Skeletal muscle cell (primary cell): ENCODE measurements at places on chromosomes 2 and 18.

- no peak for DNase-seq
These were observed 33.7 kb downstream of the LANCL1 start for GRCh38 chr2:210442878-210443277.

DNA sequence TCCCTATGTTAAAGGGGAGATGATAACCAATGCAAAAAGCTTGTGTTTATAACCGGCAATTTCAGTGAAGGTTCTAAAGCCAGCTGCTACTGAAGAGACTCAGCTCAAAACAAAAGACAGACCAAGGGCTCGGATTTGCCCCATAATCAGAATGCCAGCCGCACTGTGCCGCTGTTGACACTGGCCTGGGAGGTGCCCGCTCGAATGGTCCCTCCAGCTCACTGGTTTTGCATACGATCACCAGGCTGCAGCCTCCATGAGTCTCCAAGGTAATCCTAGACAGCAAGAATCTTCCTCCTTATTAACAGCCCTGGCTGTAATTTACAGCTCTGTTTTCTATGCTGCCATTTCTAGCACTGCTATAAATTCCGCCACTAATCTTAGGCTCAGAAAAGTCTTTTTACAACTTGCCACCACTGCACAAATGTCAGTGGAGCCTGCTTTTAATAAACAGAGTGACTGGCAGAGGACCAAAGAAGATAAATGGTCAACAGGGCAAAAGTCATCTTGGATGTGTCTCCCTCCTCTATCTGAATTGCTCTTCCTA lies 155.7 kb upstream of the SH3BP4 start:
- no peak for DNase-seq

- DNase-seq = peak; percentile 4
These were observed 156.7 kb downstream of the EVA1A start for GRCh38 chr2:75403991-75404428.

- no peak for DNase-seq
These were observed 58.7 kb downstream of the THADA start for GRCh38 chr2:43537137-43537536.

GRCh38 chr2:223060201-223060825 lies 8.3 kb downstream of the KCNE4 start:
- DNase-seq = no peak
